ENCODE measurements at places on chromosomes 7 and 10. TPM values are rescaled to one million over a fixed set of nuclear protein-coding genes. Genes with fewer than 3 reads are reported as not detected.

The DENND11 gene
- 46.7 TPM for total RNA-seq

The ARID5B gene
- total RNA-seq: 36.0 TPM

The CACUL1 gene
- 35.2 TPM for total RNA-seq

The PRSS37 gene
- total RNA-seq: not detected

The AEBP1 gene
- 24.1 TPM for total RNA-seq
